GM12891 (cell line): ENCODE measurements at places on chromosomes 1 and 21.

DNA sequence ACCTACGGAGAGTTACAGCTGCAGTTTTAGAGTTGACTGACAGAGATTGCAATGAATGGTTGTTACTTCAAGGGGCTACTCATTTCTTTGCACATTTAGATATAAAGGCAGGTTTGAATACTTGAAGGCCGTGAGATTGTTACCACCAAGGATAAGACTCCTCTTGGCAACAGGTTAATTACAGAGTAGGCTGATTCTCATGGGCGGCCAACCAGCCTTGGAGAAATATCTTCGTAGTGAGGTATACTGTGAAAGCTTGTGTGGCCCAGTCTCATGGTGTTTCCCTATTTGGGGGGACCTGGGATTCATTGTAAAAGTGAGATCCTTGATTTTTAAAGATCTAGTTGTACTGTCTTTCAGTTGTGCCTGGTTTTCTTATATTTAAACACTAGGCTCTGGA lies 103.2 kb upstream of the OLFM3 start:
- no peak for DNase-seq

GRCh38 chr1:236425031-236425663 lies 31.1 kb downstream of the EDARADD start:
- DNase-seq: peak; percentile 62

DNA sequence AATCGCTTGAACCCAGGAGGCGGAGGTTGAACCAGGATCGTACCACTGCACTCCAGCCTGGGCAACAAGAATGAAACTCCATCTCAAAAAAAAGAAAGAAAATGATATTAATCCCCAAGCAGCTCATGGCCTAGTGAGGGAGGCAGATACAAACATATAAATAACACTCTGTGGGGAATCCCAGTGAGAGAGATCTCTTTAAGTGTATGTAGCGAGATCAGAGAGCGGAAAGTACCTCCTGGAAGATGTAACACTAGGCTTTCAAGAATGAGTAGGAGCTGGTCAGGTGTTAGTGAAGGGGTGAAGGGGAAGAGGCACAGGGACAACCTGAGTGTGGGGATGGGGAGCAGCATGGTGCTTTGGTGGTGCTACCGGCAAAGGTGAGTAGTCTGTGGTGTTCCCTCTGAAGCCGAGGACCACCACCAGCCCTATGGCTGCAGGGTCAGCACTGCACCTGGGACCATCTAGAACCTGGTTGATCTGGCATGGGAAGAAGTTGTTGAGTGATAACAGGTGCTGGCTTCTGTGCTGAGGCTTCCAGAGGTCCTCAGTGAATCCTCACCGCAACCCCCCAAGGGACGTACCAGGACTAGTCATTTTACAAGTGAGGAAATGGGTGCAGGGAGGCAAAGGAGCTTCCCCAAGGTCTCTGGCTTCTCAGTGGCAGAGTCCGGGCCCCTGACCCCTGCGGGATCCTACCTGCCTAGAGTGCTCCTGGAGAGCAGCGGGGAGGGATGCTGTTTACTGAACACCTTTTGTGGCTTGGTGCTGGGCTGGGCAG lies 367.6 kb upstream of the VAMP3 start:
- peak; percentile 23 for DNase-seq

- DNase-seq: no peak
Observed at GRCh38 chr1:153337980-153338853, 10.4 kb downstream of the PGLYRP4 start.

DNA sequence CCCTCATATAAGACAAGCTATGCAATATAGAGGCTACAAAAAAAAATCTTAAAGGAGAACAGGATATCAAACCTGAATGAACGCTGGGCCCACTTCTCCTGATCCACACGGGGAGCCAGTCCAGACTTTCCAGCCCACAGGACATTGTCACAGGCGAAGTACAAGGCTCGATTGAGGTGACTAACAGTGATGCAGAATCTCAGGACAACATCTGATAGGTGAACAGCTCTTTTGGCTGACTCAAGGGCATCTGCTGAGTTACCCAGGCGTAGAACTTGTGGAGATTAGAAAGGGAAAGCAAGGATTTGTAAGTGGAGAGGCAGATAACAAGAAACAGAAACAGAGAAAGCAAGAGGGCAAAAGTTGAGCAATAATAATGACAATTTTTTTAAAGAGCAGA lies 1.8 kb downstream of the PEX11B start:
- DNase-seq: no peak

GRCh38 chr1:233078396-233078795 lies 128.0 kb downstream of the NTPCR start:
- DNase-seq: no peak

DNA sequence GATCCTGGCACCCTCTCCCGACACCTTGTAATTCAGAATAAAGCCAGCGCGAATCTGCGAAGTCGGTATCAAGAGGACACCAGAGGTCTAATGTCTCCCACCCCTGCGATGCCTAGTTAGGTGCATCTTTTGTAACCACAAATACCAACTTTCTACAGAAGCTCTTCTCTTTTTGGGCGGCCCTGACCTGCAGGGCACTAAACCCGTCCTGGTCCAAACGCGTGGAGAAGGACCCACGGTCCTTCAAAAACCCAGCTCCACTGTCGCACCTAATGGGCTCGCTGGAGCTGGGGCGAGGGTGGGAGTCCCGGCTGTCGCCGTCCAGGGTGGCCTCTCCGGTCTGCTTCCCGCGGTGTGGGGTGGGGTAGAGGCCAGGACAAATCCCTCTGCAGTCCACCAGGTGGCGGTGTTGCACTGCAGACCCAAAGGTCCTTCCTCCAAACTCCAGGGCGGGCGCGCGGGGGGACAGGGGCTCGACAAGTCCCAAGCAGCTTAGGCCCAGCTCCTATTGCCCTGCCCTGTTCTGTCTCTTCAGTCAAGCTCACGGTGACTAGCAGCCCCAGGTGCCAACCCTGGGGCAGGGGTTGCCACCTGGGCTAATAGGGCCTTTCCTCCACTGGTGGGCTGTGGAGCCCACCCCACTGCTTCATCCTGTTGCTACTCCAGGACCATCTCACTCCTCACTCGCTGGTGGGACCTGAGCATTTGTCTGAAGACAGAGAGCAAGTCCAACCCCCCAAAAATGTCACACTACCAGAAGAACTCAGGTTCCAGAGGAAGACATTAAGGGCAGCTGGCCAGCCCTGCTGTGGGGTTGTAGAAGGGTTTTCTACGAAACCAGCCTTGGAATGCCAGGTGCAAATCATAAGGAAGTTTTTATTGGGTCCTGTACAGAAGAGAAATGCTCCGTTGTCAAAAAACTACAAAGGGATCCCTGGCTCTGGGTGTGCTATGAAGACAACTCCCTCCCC lies 2.8 kb downstream of the HES3 start:
- peak; percentile 91 for DNase-seq

DNA sequence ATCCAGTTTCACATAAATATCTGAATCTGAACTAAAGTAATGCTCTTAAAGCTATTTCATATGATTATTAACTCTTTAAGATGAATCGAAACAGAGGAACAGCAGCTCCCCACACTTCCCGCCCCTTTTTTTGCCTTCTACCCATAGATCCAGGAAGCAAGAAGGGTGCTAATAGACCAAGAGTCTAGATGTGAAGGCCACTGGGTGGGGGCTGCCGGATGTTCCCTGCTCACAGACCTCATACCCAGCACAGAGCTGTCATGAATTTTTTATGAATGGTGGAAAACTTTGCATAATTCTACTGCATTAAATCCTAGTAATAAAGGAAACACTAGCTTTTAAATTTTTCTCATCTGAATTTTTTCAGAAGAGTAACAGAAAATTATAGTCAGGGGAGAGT lies 283.9 kb upstream of the SGIP1 start:
- DNase-seq: no peak

DNA sequence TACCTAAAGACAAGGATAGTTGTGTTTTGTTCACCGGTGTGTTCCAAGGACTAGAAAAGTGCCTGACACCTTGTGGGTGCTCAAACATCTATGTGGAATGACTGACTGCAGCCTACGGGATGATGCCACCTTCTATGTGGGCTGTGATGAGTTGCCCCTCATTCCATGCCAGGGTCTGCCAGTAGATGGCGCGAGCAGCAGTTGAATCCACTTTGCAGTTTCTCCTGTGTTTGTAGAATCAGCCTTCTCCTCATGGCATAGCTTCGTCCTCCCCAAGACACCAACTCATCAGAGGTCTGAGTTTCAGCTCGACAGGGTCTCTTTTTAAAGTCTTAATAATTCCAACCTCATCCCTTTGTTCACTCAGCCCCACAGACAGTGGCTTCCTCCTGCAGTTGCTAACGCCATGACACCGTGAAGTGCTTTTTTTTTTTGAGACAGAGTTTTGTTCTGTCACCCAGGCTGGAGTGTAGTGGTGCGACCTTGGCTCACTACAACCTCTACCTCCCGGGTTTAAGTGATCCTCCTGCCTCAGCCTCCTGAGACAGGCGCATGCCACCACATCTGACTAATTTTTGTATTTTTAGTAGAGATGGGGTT lies 133.7 kb downstream of the CAPN8 start:
- DNase-seq: peak; percentile 18

DNA sequence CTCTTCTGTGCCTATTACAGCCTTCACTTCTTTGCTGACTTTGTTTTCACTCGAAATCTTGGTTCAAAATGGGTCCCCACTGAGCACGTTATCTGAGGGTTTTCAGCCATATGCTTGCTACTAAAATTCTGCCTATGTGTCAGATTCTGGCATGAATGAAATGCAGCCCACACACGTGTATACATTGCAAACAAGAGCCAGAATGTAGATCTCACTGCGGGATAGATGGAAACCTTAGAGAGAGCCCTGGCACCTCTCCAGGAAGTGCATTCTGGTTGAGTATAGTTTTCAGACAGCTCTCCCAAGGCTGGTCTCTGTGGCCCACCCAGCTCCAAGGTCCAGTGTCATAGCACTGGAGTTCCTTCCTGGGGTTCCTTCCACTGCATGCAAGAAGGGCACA lies 234.7 kb upstream of the GJB5 start:
- DNase-seq: no peak

DNA sequence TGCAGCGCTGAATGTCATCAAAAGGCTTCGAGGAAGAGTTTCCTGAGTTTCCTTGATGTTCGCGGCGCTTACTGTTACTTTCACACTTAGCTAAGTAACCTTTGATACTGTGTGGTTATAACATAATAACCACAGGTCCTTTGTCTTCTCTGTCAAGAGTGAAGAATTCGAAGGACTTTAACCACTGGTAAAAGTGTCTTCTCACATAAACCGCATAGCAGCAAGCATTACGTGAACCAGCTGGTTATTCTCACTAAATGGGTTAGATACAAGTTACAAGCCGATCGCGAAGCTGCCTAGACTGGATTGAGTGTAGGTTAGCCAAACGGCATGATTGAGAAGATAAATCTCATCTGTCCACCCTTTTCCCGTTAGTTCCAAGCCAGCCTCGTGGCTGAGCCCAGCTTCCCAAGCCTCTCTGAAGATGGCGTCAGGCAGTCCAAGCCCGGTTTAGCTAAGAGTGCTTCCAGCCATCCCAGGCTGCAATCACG lies 18.3 kb upstream of the IFNGR2 start:
- no peak for DNase-seq

DNA sequence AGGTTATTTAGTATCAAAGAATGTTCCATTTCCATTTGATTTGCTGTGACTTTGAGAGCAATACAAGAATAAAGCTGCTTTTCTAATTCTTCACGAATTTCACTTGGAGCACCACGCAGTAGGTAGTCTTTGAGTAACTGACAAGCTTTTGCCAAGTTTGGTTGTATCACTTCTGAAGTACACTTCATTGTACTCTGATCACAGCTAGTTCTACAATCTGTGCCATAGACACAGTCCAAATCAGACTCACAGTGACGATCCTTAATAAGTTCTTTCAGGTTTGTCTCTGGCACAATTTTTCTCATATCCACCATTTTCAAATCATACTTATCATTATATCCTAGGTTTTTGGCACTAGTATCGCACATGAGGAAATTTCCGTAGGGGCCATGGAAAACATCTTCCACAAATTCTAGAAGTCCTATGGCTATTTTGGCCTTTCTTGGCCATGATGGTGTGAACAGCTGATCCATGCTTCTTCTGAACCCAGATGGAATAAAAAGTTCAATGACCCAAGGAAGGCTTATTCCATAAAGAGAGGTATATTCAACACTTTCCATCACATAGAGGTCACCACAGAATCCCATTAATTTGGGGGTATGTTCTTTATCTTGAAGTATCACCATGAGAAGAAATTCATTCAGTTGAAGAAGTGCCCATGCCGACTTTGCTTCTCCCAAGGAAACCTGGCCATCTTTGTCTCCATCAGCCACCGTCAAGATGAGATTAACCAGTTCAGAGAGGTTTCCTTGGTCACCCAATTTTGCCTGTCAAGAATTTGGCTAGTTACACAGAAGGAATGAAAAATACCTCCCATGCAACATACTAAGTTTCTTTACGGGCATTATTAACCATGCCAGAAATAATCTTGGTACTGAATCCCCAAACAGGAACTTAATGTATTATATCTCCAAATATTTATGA lies 11.9 kb downstream of the RPL5 start:
- no peak for DNase-seq

DNA sequence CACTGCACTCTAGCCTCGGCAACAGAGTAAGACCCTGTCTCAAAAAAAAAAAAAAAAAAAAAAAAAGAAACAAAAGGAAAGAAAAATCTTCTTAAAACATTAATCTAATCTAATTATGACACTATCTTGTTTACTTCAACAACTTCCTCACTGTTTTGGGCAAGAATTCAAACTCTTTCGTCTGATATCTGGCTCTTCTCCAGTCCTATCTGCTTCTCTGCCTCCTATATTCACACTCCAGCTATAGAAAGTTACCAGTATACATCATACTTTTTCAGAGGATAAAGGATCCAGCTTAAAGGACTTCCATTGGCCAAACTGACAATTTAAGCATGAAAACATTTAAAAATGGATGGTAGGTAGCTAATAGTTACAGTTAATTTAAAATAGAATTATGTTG lies 47.3 kb downstream of the EIF2B3 start:
- DNase-seq: no peak

GRCh38 chr1:157966031-157966537 lies 27.4 kb upstream of the KIRREL1 start:
- DNase-seq: no peak
